ENCODE measurements at places on chromosomes 16 and 17.

GRCh38 chr17:78933025-78933958 lies 8.1 kb upstream of the TIMP2 start:
- ATAC-seq, result peak; percentile 75

- no peak for ATAC-seq
These were observed 12.5 kb downstream of the TLCD2 start for GRCh38 chr17:1697681-1698080.

DNA sequence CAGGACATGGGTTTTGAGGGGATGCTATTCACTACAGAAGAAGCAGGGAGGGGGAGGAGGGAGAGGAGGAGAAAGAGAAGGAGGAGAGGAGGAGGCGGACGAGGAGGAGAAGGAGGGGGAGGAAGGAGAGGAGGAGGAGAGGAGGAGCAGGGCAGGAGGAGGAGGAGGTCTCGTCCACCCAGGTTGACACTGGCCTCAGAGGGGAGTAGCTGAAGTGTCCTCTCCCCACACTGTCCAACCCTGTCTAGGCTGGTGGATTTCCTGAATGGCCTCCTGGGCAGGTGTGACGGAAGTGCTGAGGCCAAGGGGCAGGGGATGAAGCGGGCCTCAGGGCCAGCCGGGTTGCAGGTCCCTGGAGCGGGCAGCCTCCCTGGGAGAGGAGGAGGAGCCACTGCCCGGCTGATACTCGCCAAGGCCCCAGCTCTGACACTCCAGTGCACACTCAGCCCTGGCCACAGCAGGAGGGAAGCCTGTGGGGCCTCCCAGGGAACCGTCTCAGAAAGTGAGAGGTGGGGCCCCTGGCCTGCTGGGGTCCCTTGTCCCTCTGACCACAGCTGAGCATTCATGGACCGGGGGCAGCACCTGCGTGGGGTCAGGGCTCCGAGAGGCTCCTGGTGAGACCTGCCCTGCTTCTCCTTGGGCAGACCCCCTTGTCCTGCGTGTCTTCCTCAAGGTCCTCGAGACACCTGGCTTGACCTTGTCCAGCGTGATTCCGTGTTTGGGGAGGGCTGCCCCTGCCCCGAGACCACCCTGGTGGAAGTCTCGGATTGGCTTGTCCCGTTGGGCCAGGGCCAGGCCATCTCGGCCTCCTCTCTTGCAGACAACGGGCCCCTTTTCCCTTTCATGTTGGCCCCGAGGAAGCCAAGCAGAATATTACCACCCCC lies 200.6 kb upstream of the CIBAR2 start:
- ATAC-seq, result no peak

DNA sequence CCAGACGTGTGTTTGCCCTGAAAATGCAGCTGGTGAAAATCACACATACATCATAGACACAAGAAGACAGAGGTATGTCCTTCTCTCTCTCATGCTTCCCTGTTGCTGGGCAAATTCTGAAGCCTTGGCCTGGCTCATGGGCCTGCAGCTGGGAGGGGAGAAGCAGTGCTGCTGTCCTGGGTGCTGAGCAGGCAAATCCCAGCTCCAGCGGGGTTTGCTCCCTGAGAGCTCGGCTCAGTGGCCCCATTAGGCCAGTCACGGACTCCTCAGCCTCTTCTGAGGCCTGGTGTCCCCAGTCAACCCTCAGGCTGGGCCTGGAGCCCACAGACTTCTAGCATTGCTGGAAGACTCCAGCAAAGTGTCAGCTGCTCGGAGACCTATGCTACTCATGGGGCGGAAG lies 11.7 kb downstream of the RHBDL3 start:
- ATAC-seq, result no peak

DNA sequence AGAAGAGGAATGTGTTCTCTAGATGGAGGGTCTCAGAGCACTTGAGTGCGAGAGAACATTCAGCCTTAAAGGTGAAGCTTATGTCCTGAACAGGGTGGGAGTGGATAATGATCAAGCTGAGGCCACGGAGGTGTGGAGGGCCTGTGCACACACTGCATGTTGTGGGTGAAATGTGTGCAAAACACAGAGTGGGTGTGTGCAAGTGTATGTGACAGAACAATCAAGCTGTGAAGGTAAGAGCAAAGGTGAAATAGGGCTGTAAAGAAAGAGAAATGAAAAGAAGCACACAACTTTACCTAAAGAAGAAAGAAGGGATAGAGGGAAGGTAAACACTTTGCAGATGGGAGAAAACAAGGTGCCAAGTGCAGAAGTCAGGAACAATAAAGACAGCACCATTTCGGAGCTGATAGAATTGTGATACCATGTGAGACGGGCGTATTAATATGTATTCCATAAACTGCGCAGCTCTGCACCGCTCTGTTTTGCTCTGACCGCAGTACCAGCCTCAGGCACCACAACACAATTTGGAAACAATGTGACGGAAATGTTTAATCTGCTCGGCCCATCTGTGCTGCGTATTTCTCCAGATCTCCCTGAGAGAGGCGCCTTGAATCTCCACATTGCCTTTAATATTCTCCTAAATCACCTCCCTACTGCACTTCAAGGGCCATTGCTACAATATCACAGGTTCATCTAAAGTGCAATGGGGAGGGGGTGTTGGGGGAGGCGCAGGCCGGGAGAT lies 40.6 kb downstream of the SNX11 start:
- ATAC-seq, result no peak

DNA sequence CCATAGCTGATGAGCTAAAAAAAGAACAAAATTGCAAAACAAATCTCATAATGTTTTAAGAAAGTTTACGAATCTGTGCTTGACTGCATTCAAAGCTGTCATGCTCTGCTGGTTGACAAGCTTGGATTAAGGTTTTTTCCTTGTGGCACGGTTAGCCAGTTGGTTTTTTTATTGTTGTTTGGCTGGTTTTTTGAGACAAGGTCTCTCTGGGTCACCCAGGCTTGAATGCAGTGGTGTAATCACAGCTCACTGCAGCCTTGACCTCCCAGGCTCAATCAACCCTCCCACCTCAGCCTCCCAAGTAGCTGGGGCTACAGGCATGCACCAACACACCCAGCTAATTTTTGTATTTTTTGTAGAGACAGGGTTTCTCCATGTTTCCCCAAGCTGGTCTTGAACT lies 45.7 kb downstream of the PHKB start:
- ATAC-seq, result no peak

GRCh38 chr17:77966476-77966875 lies 8.0 kb downstream of the TNRC6C start:
- no peak for ATAC-seq

GRCh38 chr17:59423137-59423724 lies 91.8 kb downstream of the YPEL2 start:
- ATAC-seq, result peak; percentile 65

DNA sequence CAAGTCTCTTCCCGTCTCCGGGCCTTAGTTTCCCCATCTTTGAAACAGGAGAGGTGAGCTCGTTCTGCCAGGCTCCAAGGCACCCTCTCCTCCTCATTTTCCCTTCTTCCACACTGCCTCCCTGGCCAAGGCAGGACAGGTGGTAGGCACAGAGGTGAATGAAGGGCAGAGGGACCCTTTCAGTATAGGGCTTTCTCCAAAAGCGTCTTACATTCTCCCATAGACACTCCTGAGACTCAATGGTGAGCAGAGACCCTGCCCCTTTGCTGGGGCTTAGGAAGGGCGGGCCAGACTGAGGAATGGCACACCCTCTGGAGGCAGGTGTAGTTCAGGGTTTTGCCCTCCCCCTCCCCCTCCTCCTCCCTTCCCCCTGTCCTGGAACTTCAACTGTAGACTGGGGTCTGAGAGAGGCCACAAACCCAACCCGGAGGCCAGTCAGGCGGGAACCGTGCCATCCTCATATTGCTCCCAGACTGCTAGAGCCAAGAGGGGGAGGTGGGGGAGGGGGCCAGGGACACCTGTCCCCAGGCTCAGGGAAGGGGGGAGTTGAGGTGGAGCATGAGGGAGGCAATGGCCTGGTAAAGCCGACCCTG lies 1.9 kb downstream of the PLEKHH3 start:
- ATAC-seq, result no peak

GRCh38 chr16:85457366-85457765 lies 155.8 kb upstream of the GSE1 start:
- peak; percentile 51 for ATAC-seq

DNA sequence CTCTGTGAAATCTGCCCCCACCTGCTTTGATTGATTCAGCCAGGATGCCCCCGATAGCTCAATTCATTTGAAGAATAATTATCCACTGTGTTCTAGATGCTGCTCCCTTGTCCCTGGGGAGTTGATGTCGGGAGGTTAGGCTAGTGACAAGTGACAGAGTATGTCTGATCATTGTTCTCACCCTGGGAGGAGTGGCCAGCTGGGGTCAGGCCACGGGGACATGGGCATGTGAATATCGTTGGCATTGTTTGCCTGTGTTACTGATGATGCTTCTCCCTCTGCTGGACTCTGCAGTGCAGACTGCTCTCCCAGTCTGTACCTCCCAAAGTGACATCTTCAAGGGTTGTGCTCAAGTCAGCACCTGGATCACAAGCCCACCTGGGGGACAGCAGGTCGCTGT lies 89.9 kb upstream of the C16orf82 start:
- no peak for ATAC-seq

DNA sequence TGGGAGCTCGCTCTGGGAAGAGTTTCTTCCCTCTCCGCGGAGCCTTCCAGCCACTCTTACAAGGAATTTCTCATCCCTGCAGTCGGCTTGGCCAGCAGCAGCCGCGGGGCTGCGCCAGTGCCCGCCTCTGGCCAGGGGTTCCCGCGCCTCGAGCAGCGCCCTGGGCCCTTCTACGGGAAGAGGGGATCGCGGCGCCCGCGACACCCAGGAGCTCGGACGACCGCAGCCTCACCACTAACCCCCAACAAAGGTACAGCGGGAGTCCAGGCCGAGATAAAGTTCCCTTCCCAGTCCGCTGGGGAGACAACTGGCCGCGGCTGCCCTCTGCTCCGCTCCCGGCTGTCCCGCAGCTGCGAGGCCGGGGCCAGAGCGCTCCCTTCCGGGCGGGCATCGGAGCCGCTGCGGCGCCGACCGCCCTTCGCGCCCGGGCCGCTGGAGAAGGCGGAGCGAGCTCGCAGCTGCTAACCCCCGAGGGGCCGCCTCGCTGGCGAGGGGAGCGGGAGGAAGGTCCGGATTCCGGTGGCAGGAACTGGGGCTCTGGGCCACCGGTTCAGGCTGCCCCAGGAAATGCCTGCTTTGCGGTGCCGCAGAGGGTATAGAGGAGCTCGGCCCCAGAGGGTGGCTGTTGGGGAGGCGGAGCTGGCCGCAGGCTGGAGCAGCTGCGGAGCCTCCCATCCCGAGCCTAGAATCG lies 3.6 kb upstream of the HS3ST3B1 start:
- ATAC-seq, result no peak

GRCh38 chr17:7404737-7405349 lies 946 bp upstream of the TMEM256 start:
- ATAC-seq, result peak; percentile 40

DNA sequence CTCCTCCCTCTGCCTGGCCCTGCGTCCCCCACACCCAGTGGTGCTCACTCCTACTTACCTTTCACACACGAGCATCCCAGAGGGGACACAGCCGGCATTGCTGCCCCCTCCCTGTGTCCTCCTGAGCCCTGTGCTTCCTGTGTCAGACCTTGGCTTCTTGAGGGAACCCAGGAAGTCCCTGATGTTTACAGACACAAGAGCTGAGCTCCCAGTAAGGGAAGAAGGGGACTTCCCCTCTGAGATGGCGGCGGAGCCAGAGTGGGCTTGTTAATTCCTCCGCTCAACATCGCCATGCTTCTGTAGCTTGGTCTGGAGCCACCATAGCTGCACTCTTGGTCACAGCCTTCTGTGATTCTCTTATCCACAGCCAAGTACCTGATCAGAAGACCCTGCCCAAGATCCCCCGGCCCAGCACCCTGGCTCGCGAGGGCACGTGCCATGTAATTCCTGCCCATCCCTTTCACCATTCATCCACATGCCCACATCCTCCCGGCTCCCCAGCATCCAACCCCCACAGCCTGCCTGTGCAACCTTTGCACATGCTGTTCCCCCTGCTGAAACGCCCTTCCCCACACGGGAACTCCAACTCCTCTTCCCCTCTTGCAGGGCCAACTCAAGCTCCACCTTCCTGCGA lies 127.4 kb upstream of the FOXF1 start:
- ATAC-seq, result no peak

GRCh38 chr16:67860589-67861398 lies 12.1 kb upstream of the EDC4 start:
- peak; percentile 48 for ATAC-seq

DNA sequence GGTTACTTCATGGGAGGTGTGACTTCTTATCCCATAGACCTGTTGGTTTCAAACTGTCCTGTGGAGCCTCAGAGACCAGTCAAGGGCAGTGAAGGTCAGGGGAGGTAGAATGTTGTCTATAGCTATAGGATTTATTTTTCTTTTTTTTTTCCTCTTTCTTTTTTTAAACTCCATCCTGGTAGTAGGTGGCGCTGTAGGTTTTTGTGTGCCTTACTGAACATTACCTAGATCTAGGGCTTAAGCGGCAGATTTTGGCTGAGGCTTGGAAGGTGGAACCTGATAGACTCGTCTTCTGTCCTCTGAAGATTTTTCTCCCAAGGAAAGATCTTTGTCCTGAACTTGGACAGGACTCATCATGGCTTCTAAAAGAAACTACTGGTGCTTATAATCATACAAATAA lies 8.2 kb upstream of the LASP1NB start:
- ATAC-seq, result peak; percentile 16

GRCh38 chr17:72030067-72030899 lies 90.5 kb upstream of the SOX9 start:
- peak; percentile 42 for ATAC-seq

DNA sequence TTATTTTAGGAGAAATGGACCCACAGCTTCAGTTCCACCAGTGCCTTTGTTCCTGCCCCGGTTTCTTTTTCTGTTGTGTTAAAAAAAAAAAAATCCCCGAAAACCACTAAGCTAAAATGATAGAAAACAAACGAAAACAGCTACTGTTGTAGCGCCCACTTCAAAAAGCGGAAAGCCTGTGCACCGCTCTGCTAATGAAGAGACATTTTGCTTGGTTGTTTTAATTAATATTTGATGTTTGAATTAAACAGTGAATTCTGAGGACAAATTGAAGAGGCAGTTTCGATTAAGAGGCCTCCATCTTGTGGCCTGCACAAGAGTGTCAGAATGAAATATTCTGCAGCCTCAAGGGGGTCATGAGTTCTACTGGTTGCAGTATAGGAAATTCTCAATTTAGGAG lies 186.7 kb downstream of the RPTOR start:
- no peak for ATAC-seq

GRCh38 chr16:72073560-72074230 lies 10.7 kb downstream of the HPR start:
- ATAC-seq, result no peak

DNA sequence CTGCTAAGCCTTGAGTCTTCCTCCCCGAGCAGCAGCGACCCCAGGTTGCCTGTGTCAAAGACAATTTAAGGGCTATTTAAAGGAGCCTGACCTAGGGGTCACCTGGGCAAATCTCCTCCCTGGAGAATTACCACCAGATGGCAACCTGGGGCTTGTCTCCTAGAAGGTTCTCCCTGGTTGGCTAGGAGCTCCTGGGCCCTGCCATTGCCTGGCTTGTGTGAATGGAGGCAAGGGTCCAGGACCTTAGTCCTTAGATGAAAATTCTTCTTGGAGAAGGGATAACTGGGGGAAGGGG lies 51.3 kb upstream of the TAC4 start:
- ATAC-seq, result no peak

DNA sequence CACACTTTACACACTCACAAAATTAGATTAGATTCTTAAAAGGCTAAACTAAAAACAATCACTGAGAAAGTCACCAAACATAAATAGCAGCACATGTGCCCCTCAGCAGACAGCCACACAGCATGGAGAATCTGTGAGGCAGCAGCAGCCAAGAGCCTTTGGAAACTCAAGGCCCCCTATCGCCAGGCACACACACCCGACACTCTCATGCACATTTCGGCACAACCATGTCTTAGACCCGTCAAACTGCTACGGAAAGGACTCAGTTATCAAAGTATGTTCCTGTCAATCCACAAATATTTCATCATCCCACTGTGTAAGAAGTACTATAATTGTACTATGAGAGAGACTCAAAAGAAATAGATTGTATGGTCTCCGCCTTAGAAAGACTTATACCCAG lies 20.9 kb downstream of the UBE2O start:
- ATAC-seq, result no peak
